ENCODE measurements at places on chromosomes 2 and 18.

DNA sequence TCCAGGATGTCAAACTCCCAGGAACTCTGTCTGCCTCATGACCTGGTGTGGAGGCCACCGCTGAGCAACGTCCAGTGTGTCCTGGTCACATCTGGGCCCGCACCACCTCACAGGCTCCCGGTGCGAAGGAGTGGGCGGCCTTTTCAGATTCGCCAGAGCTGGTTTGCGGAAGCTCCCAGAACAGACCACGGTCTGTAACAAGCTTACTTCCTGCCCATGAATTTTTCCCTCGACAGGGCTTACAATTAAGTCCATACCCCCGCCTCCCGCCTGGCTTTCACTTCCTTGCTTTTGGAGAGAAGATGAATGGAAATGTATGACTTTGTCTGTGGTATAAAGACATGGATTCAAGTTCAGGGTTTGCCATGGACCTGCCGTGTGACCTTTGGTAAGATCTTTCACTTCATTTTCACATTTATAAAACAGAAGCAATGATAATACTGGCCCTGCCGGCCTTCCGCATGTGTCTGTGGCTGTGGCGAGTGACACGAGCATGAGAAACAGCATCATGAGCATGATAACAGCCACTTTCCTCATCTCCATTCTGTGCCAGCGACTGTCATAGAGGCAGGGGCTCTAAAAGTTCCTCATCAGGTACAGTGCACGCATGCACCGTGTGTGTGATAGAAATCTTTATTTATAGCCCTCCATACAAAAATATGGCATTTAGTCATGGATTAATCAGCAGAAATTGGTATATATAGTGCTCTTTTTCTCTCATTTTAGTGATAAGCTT is 31.0 kb upstream of the KCNF1 start:
- DNase-seq, result no peak

DNA sequence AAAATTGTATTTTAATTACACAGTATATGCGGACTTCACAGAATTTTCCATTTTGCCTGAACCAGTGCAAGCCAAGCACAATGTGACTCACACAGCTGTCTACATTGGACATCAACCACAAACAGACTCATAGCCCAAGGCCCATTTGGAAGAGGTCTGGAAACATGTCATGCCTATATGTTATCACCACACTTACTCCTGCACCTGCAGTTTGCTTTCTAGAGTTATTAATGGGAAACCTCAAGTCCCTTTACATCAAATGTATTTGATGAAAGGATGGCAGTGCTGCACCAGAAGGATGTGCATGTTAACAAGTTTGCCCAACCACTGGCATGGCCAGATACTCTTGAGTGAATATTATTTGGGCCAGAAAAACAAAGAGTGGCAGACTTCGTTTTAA is 548.9 kb upstream of the CDH2 start:
- DNase-seq, result no peak

DNA sequence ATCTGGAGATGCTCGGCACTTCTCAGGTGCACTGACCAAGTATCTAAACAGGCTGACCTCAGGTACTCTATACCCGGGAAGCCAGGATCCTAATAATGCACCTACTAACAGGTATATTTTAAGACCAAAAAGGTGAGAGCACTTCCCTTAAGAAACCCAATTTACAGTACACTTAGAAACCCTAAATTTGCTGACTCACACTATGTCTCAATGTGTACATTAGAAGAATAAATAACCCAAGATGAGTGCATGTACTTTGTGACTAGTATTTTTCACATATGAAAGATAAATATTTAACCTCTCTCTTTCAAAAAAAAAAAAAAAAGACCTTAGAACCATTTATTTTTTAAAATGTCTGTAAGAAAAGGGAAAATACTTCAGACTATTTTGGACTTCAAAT is 118.8 kb downstream of the ZNF516 start:
- DNase-seq, result no peak

GRCh38 chr2:168244318-168244717 is 3.1 kb downstream of the STK39 start:
- peak; percentile 24 for DNase-seq

DNA sequence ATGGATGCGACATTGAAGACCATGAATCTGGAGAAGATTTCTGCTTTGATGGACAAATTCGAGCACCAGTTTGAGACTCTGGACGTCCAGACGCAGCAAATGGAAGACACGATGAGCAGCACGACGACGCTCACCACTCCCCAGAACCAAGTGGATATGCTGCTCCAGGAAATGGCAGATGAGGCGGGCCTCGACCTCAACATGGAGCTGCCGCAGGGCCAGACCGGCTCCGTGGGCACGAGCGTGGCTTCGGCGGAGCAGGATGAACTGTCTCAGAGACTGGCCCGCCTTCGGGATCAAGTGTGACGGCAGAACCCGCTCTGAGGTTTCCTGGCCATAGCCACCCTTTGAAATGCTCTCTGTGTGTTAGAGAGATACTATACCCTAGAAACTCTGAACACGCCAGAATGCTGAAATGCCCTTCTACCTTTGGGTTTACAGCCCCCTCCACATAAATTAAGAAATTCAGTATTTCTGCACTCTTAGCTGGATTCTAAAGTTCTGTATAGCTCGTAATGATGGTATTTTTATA is 659 bp downstream of the CHMP1B start:
- peak; percentile 31 for DNase-seq

DNA sequence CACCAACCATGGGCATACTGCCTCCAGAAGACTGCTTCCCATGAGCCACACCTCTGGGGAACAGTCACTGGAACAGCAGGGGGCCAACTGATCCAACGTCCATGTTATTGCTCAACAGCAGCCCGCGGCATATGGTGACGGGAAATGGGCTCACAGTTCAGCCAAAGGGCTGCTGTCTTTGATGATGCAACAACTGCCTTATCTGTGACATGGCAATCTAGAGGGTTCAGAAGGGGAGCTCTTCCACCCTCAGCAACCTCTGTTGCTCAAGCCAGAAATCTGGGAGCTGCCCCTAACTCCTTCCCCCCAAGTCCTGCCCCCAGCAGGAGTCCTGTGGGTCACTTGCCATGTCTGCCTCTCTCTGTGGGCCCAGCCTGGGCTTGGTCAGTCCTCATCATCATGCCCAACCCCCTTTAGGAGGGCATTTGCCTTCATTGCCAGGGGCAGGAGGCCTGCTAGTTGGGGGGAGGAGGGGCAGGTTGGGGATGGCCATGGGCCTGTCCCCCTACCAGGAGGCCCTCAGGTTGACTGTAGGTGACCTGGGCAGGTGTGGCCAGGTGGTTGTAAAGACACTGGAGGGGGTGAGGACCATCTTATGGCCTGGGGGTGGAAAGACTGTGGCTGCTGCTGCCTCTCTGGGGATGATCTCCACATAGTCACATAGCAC is 212.9 kb downstream of the CYP26B1 start:
- DNase-seq, result no peak

GRCh38 chr2:88574445-88574844 is 52.8 kb downstream of the EIF2AK3 start:
- no peak for DNase-seq

DNA sequence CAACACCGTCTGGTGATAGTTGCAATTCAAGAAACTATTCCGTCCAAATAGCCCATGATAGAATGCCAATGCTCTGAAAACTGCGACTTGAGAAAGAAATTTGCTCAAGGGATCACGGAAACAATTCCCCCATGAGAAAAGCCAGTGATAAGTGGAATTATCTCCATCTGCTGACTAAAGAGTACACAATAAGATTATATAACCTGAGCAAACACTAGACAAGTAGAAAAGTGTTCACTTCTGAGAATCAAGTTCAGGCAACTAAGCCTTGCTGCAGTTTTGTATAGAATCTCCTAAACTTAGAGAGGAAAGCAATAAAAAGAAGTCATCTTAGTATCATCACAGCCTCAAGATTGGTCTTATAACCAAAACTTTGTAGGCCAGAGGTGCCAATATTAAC is 336.3 kb upstream of the NRXN1 start:
- DNase-seq, result no peak

DNA sequence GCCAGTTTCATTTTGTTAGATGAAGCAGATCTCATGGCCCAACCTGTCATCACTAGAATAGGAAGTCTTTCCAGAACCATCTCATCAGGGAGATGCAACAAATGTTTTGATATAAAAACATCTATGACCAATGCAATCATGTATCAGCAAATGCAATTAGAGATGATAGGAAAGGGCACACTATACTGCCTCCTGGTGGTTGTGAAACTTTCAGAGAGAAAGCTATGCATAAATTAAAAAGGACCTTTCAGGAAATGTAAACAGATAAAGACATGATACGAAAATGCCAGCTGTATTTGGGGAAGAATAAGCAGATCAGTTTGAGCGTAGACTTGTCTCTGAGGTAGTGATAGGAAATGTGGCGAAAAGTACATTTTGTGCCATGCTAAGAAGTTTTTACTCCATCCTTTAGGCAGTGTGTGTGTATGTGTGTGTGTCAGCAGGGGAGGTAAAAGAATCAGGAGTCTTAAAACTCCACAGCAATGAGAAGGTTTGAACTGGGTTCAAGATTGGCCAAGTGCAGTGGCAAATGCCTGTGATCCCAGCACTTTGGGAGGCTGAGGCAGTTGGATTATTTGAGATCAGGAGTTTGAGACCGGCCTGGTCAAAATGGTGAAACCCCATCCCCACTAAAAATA is 479.3 kb downstream of the CPS1 start:
- DNase-seq, result no peak

DNA sequence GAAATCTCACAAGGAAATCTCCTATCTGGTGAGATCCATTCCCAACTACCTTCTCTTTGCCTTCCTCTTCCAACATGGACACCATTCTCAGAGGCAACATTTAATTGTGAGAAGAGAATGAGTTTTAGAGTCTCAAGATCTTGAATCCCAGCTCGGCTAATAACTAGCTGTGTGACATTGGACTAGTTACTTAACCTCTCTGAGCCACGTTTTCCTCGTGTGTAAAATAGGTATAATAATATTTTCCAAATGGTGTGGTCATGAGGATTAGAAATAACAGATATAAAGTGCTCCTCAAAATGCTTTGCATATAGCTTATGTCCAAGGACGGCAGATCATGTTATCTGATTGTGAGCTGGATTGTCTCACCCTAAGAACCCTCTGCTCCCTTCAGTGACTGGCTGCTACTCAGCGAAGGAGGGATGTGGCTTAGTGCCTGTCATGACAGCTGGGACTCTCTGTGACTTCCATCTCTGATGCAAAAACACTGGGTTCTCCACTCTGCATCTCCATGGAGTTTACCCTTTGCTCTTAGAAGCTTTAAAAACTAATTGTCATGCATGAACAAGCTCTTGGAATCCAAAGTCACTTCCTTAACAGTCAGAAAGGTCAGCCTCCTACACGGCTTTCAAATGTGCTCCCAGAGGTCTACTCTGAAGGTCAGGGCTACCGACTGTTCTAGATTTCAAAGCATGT is 38.4 kb upstream of the MRPL19 start:
- no peak for DNase-seq

DNA sequence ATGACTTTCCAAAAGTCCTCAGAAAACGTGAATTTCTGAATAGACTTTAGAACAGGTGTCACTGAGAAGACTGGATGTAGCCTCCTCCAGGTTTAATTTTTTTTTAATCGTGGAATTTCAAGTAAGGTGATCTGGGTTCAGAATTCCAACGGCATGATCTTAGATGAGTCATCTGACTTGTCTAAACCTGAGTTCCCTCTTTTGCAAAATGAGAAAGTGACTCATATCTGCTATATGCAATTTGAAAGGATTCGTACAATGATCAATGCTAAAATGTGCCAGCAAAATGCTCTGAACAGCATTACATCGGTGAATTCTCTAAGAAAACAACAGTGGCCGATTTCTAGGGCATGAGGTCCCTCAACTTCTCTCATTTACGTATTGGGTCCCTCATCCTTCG is 69.1 kb upstream of the ZNF516 start:
- no peak for DNase-seq

DNA sequence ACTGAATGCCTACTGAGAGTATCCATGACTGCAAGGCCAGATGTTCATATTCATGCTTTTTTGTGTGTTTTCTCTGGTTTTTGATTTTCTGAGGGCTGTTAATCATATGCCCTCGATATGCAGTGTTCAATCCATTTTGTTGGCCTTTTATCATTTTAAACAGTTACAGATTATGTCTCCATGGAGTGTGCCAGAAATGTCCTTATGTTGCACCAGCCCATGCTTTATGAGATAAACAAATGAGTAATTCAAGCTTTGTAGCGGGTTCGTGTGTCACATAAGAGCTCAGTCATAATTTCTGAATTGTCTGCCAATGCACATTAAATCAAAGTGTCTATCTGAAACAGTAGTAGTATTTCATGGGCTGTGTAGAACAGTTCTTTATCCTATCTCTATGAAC is 583.0 kb downstream of the THSD7B start:
- no peak for DNase-seq

DNA sequence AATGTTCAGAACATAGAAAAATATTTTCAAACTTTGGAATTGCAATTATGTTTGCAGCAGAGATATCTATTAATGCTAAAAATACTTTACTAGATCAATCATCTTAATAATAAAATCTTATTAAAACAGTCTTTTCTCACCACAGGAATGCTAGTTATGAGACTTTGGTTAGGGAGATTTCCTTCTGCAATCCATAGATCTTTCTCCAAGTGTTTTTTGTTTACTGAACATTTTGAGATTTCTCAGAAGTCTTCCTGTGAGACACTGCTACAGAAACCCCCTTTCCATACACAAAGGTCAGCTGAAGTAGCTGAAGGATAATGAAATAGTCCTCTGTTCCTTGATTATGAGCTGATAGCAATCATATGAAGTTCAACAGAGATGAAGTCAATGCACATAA is 59.4 kb upstream of the RAPH1 start:
- no peak for DNase-seq

GRCh38 chr2:27962006-27962405 is 71.5 kb downstream of the BABAM2 start:
- DNase-seq, result no peak

DNA sequence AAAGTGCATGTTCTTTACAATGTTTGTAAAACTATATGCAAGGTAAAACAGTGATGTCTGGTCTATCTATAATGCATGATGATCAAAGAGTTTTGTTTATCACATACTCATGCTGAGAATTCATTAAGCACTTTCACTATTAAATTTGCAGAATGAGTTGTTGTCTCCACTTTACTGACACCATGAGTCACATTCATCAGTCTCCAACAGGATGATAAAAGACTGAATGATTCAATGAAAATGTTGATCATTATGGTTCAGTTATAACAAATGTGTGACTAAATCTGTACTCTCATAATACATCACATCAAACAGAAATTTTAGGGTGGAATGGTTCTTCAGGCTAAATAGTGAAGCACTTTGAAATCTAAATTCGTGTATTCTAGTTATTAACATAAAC is 129.0 kb downstream of the ERBB4 start:
- no peak for DNase-seq

DNA sequence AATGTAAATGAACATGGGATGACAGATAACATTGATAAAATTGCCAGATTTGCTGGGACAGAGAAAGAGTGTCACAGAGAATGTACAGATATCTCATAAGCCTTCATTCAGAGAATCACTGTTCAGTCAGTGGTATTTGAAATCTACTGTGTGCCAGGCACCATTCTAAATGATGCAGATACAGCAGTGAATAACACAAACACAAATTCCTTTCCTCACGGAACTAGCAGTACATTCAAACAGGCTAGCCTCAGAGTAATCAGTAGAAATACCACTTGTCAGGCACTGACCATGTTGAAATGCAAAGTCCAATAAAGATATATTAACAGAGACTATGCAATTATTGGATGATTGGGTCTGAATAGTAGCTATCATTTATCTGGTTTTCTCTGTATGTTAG is 211.0 kb downstream of the RDH14 start:
- no peak for DNase-seq

Data from activated CD8-positive, alpha-beta memory T cell treated with anti-CD3 and anti-CD28 coated beads, Interleukin-2, amount 50 U/mL, for 4 hours (primary cell).